Activated CD4-positive, alpha-beta T cell treated with anti-CD3 and anti-CD28 coated beads, Interleukin-2, amount 50 U/mL, for 4 hours (primary cell): ENCODE measurements at places on chromosomes 16 and 17.

- DNase-seq, result no peak
Observed at GRCh38 chr16:75590920-75591843, 25.0 kb downstream of the GABARAPL2 start.

GRCh38 chr17:975371-975915 is 4.1 kb downstream of the NXN start:
- no peak for DNase-seq

- no peak for DNase-seq
Observed at GRCh38 chr16:82675300-82675699, 48.5 kb downstream of the CDH13 start.

GRCh38 chr16:89166696-89167424 is 4.7 kb upstream of the CDH15 start:
- no peak for DNase-seq

DNA sequence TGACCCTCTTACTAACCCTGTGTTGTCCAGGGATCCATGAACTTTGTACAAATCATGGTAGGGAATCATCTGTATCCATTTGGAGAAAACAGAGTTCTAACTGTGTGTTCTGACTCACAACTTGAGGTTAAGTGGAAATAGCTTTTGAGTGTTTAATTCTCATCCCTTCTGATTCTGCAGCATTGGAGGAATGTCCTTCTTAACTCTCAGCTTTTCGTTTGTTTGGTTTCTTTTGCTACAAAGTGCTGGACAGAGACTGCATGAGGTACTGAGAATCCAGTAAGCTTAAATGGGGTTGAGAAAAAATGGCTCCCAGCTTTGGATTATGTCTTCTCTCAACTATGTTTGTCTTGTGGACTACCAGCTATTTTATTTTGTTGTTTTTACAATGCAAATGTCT is 352.1 kb upstream of the KIF2B start:
- no peak for DNase-seq

DNA sequence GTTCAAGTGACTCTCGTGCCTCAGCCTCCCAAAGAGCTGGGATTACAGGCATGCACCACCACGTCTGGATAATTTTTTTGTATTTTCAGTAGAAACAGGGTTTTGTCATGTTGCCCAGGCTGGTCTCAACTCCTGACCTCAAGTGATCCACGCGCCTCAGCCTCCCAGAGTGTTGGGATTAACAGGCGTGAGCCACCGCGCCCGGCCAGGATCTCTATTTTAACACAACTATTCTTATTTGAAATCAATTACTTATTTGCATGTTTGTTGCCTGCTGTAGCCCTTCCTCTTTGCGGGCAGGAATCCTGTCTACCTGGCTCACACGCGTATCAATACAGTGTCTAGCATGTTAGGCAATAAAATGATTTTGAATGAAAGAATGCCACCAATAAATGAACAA is 818 bp upstream of the CNEP1R1 start:
- DNase-seq, result no peak
